A549 treated with AZD2906 at 1 μM for 4 hours (cell line): ENCODE measurements at places on chromosomes 11 and 22. TPM values are rescaled to one million over a fixed set of nuclear protein-coding genes. Genes with fewer than 3 reads are reported as not detected.

GVQW3 gene
- 0.62 to 1.0 TPM (median 0.71 TPM) in 5 replicates for total RNA-seq

DNAJB7 gene
- not detected in 5 replicates for total RNA-seq

REXO2 gene
- 99.7 to 108 TPM (median 100 TPM) in 5 replicates for total RNA-seq

PRG2 gene
- total RNA-seq: not detected in 5 replicates

CDC45 gene
- total RNA-seq: 23.1 to 26.3 TPM (median 24.5 TPM) in 5 replicates

HPX gene
- 0.41 to 0.71 TPM (median 0.53 TPM) in 5 replicates for total RNA-seq

YWHAH gene
- 130 to 147 TPM (median 142 TPM) in 5 replicates for total RNA-seq

SPON1 gene
- 0.01 to 0.02 TPM in 2 of 5 replicates, not detected in the others for total RNA-seq

DLG2 gene
- 0.14 to 0.44 TPM (median 0.33 TPM) in 5 replicates for total RNA-seq

TRIM68 gene
- 7.6 to 9.6 TPM (median 8.4 TPM) in 5 replicates for total RNA-seq

CST6 gene
- total RNA-seq: not detected in 5 replicates

RAC2 gene
- 0.09 to 0.14 TPM (median 0.11 TPM) in 4 of 5 replicates, not detected in the other for total RNA-seq

ARHGAP42 gene
- 3.6 to 5.7 TPM (median 4.6 TPM) in 5 replicates for total RNA-seq

CASTOR1 gene
- 3.1 to 9.0 TPM (median 6.6 TPM) in 5 replicates for total RNA-seq

TEX12 gene
- total RNA-seq: not detected in 5 replicates

HOATZ gene
- not detected in 5 replicates for total RNA-seq

PLCB3 gene
- total RNA-seq: 17.0 to 23.5 TPM (median 19.6 TPM) in 5 replicates

RAB38 gene
- total RNA-seq: 0.77 to 1.2 TPM (median 0.94 TPM) in 5 replicates

PATE2 gene
- total RNA-seq: not detected in 5 replicates

CTTN gene
- total RNA-seq: 200 to 225 TPM (median 208 TPM) in 5 replicates

YPEL1 gene
- total RNA-seq: 0.10 to 0.68 TPM (median 0.36 TPM) in 5 replicates

OR51B5 gene
- total RNA-seq: not detected in 5 replicates

MUC5AC gene
- total RNA-seq: 0.95 to 1.9 TPM (median 1.6 TPM) in 5 replicates

ART1 gene
- 0.06 to 0.10 TPM in 2 of 5 replicates, not detected in the others for total RNA-seq

C11orf97 gene
- not detected in 5 replicates for total RNA-seq

MRGPRX4 gene
- total RNA-seq: not detected in 5 replicates

EWSR1 gene
- total RNA-seq: 206 to 231 TPM (median 212 TPM) in 5 replicates

SLC6A5 gene
- total RNA-seq: not detected in 5 replicates

KCNJ5 gene
- total RNA-seq: 0.02 to 0.11 TPM (median 0.04 TPM) in 4 of 5 replicates, not detected in the other

CAVIN3 gene
- total RNA-seq: 25.5 to 34.4 TPM (median 26.7 TPM) in 5 replicates

C22orf42 gene
- total RNA-seq: not detected in 5 replicates

PRG3 gene
- not detected in 5 replicates for total RNA-seq

SLC17A6 gene
- total RNA-seq: not detected in 5 replicates

GTSE1 gene
- total RNA-seq: 28.0 to 34.4 TPM (median 30.7 TPM) in 5 replicates

ANKK1 gene
- 0.05 to 0.10 TPM (median 0.10 TPM) in 3 of 5 replicates, not detected in the others for total RNA-seq

BIK gene
- total RNA-seq: 1.7 to 2.5 TPM (median 2.0 TPM) in 5 replicates

HEPHL1 gene
- total RNA-seq: not detected in 5 replicates

MRGPRX3 gene
- total RNA-seq: 0.06 to 0.07 TPM in 2 of 5 replicates, not detected in the others

ADAMTS15 gene
- 5.1 to 7.9 TPM (median 7.1 TPM) in 5 replicates for total RNA-seq

MPZL2 gene
- total RNA-seq: 0.03 to 0.08 TPM (median 0.05 TPM) in 3 of 5 replicates, not detected in the others

GNAZ gene
- 2.3 to 3.1 TPM (median 2.6 TPM) in 5 replicates for total RNA-seq

ZP1 gene
- 0.09 to 0.69 TPM (median 0.13 TPM) in 5 replicates for total RNA-seq

FJX1 gene
- total RNA-seq: 29.1 to 41.5 TPM (median 38.6 TPM) in 5 replicates

NFAM1 gene
- total RNA-seq: not detected in 5 replicates

OR5P2 gene
- not detected in 5 replicates for total RNA-seq

OR51D1 gene
- not detected in 5 replicates for total RNA-seq

PTGDR2 gene
- total RNA-seq: 0.06 to 0.09 TPM (median 0.07 TPM) in 4 of 5 replicates, not detected in the other

CREBZF gene
- 22.2 to 27.1 TPM (median 25.6 TPM) in 5 replicates for total RNA-seq

PARVG gene
- not detected in 5 replicates for total RNA-seq

MIOX gene
- 0.05 TPM in 1 of 5 replicates, not detected in the others for total RNA-seq

LIPT2 gene
- 1.6 to 3.0 TPM (median 2.4 TPM) in 5 replicates for total RNA-seq

OR2D2 gene
- not detected in 5 replicates for total RNA-seq

OR6A2 gene
- not detected in 5 replicates for total RNA-seq

OR5W2 gene
- not detected in 5 replicates for total RNA-seq

PRDM11 gene
- 4.5 to 8.0 TPM (median 7.7 TPM) in 5 replicates for total RNA-seq

ANO1 gene
- 2.6 to 3.7 TPM (median 3.0 TPM) in 5 replicates for total RNA-seq

JAM3 gene
- 3.6 to 4.3 TPM (median 4.0 TPM) in 5 replicates for total RNA-seq

SF3B2 gene
- total RNA-seq: 163 to 185 TPM (median 169 TPM) in 5 replicates
